ENCODE measurements at places on chromosomes 7 and 10.

- no peak for DNase-seq
Measured at GRCh38 chr10:64409349-64409748, 888.1 kb downstream of the REEP3 start.

GRCh38 chr10:82266438-82266837, 391.4 kb downstream of the NRG3 start:
- DNase-seq, result no peak

DNA sequence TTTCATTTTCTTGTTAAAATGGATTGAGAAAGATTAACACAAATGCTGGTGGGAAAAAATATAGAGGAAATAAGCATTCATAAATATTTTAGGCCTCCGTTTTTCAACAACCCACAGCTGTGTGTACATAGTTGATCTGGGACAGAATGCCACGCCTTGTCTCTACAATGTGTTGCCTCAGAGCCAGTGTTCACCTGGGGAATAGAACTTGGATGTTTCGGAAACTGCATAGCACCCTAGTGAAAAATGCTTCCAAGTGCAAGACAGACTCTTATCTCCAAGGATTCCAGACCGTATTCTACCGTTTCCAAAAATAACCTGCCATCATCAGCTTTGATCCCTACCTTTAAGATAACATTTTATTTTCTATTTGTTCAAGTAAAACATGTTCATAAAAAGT, 260.9 kb downstream of the SDK1 start:
- DNase-seq, result no peak

DNA sequence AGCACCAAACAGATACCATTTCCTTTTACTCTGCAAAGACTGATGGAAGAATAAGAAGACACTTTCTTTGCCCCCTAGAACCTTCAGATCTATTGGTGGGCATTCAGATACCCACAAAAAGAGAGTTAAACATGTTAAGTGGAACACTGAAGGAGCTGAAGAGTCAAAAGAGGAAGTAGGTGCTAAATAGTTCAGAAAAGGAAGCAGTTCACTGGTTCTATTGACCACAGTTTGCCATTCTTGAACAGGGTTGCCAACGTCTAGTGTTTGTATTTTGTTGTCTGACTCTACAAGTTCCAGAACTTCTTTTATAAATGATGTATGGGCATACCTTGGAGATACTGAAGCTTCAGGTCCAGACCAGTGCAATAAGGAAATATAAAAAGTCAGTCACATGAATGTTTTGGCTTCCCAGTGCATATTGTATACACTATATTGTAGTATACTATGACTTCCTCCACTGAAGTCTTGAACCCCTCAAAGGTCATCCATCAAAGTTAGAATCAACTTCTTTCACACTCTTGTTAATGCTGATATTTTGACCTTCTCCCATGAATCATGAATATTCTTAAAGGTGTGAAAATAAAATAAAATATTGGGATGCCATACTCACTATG, 47.5 kb upstream of the AGR3 start:
- DNase-seq, result no peak
